ENCODE measurements at places on chromosomes 2 and 18.

GRCh38 chr2:202610380-202610779, 24.4 kb upstream of the FAM117B start:
- DNase-seq: no peak

DNA sequence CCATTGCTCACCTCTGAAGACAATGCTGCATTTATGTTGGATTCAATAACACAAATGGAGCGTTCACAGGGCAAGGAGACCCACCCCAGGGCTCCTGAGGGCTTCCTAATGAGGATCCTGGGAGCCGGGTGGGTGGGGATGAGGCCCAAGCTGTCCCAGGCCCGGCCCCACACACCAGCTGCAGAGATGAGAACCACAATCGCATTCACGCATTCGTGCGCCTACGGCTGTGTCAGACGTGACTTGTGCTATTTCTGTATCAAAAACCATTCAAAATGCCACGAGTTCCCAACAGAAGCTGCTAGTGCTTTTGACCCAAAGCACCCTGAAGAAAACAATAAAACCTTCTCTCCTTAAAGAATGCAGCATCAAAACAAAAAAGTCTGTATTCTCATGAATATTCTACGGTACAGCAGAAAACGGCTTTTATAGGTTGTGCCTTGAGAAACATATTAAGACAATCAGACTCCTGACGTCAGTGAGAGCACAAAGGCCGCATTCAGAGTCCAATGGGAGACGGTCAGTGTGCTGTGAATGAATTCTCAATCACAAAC, 205.4 kb downstream of the HDAC4 start:
- no peak for DNase-seq

- peak; percentile 50 for DNase-seq
These were observed 1.4 kb upstream of the HSBP1L1 start for GRCh38 chr18:79962835-79963657.

GRCh38 chr18:34806527-34806926, 96.4 kb downstream of the DTNA start:
- no peak for DNase-seq

DNA sequence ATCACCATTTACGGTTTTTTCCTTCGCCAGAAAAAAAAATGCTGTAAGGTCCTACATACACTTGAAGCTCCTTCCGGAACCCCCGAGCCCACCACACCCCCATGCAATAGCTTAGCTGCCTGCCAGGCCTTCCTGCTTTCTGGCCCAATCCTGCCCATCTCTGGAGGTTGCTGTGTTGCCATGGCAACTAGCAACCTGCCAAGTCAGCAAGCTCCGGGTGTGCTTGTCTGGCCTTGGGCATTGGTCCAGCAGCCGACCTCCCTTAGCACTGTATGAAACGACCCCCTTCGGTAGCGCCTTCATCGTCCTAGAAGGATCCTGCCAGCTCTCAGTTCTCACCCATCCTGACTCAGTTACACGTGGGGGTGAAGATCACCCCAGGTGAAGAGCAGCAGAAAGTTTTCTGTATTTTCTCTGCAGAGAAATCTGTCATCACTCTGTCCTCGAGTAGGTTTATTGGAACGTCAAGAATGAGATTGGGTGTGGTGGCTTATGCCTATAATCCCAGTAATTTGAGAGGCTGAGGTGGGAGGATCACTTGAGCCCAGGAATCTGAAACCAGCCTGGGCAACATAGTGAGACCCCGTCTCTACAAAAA, 47.4 kb upstream of the MTCL1 start:
- no peak for DNase-seq

- DNase-seq: no peak
These were observed 140.5 kb downstream of the TPO start for GRCh38 chr2:1553671-1554295.

DNA sequence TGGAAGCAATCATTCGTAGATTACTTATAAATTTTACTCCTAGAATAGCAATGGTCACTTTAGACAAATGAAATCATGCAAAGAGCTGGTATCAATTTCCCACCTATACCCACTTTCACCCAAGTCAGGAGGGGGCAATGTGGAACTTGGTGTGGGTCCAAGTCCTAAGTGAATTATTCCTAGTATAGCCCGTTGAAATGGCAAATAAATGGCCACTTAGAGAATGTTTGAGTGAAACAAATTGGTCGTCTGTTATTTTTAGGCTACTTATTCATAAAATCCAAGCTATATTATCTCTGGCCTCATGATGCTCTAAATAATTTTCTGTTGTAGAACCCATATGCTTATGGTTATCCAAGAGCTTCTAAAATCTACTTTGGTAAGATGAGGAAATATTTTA, 98.1 kb downstream of the MYO3B start:
- no peak for DNase-seq

GRCh38 chr2:236210536-236210935, 42.4 kb upstream of the GBX2 start:
- no peak for DNase-seq

DNA sequence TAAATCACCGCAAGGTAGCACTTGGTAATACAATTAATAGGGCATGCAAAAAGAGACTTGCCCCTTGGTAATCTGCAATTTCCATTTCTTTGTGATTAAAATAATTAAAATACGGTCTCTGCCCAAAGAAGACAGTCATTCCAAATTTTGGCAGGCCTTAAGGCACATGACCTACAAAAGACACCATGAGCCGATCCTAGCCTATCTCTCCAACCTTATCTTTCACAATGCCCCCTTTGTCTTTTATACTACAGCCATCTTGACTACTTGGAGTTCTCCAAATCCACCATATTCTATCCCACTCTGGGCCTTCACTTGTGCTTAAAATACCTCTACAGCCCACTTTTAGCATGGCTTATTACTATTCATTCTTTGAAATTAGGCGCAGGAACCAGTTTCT, 23.3 kb downstream of the CFAP210 start:
- no peak for DNase-seq

GRCh38 chr2:165081276-165081675, 122.6 kb downstream of the SCN3A start:
- no peak for DNase-seq

DNA sequence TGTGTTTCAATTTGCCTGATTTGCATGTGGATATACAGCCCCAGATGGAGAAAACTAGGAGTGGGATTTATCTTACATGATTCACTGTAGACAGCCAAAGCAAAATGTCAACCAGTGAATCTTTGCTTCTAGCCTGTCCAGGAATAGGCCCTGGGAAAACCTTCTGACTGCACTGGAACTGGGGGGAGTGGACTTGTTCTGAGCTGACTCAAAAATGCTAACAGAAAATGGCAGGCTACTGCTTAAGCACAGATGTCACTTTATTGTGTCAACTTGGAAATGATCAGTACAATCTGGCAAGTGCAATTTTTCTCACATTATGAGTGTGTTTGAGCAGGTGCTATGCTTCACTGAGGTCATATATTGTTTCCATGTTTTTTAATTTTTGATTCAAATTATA, 593.7 kb downstream of the NRXN1 start:
- no peak for DNase-seq

DNA sequence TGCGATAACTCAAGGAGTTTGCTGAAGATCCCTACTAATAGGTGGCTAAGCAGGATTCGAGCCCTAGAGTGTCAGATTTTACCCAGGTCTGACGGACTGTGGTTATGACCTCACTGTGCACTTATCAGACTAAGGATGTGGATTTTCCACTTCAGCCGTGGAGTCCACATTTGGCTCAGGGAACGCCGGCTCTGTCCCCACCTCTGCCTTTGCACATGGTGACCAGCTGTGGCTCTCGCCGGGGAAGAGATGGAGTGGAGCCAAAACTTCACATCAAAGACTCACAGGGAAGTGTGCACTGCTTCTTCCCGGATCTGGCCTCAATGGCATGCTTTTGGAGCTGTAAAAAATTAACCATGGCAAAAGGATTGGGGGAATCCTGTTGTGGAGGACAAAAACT, 249.3 kb upstream of the APCDD1 start:
- no peak for DNase-seq

GRCh38 chr2:32678825-32679224, 51.0 kb downstream of the TTC27 start:
- no peak for DNase-seq

- DNase-seq: no peak
These were observed 82.1 kb downstream of the ACTR2 start for GRCh38 chr2:65309699-65310098.

- DNase-seq: no peak
These were observed 78.9 kb downstream of the LRRFIP1 start for GRCh38 chr2:237706257-237706656.

GRCh38 chr2:152126664-152127063, 27.8 kb upstream of the CACNB4 start:
- DNase-seq: no peak

DNA sequence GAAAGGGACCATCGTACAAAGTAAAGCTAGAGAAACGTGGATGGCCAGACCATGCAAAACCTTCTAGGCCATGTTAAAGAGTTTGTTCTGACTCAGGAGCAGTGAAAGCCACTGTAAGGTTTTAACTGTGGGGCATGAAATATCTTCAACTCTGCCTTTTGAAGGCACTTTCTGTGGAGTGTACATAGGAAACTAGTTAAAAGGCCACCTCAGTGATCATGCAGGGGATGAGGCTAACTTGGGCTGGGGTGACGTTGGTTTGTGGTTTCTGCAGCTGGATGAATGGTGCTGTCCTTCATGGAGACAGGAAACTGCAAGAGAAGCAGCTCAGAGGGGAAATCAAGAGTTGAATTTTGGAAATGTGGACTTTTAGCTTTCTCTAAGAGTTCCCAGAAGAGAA, 190.7 kb downstream of the CDCA7 start:
- DNase-seq: no peak

DNA sequence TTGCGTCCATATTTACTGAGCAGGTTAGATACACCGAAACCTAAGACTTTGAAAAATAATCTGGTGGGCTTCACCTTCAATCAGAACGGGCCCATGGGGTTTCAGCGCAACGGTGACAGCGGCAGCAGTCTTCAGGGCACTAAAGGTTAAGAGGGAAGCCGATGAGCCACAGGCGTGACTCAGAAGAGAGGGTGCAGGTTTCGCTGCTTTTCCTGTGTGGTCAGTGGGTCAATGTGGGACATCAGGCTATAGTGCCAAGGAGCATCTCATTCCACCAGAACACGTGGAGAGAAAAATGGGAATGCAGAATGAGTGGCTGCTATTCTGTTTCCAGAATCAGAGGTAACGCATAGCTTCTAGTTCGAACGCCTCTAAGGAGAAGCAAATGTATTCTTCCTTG, 8.9 kb downstream of the PTGR3 start:
- no peak for DNase-seq

- DNase-seq: no peak
These were observed 193.4 kb downstream of the TMEM247 start for GRCh38 chr2:46672752-46673151.

DNA sequence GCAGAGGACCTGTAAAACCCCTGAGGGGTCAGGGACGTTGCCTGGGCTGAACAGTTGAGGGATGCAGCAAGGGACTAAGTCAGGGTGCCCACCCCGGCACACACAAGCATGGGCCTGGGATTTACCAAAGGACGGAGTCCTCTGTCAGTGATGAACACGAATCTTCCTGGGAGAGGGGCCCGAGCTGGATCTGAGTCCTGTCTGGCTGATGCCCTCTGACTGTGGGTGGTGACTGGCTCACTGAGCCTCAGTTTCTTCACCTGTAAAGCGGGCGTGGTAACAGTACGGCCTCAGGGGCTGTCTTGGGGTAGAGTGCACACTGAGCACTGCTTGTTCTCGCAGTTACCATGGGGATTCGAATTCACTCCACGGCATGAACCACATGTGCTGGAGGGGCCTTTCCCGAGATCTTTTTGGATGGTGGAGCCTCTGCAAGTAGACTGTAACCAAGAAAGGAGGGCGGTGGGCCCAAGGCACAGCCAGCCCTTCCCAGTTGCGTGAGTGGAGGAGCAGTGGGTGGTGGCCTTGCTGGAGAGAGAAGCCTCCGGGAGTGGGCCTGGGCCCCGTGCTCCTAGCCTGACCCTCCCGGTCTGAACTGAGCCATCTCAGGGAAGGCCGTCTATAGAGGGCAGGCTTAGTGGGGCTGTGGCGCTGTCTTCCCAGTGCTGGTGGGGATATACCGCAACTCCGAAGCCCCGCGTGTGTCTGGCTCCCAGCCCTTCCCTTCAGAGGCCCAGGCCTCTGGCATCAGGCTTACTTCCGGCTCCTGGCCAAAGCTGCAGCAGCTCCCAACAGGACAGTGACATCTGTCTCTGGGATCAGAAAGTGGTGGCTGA, 130.8 kb upstream of the HS6ST1 start:
- no peak for DNase-seq

DNA sequence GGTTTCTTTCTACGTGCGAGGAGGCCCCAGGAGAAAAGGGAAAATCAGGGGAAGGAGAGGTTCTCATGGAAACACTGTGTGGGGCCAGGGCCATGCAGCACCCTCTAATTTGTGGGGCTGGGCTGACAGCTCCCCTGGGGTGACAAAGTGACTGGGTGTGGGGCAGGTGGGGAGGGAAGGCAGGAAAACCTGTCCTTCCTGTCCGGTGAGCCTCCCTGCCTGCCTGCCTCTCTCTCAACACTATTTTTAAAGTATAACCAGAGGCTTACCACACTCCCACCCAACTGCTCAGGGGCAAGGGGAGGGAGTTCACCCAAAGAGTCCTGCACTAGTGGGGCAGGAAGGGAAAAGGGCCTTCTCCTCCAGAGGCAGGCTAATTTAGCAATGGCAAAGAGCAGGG, 10.5 kb upstream of the EPAS1 start:
- DNase-seq: no peak

DNA sequence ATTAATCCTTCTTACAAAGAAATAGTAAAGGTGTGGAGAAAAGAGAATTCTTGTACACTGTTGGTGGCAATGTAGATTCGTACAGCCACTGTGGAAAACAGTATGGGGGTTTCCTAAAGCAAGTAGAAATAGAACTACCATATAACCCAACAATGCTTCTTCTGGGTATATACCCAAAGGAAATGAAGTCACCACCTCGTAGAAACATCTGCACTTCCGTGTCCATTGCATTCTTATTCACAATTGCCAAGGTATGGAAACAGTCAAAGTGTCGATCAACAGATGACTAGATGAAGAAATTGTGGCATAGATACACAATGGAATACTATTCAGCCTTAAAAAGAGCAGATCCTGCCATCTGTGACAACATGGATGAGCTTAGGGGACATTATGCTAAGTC, 93.4 kb upstream of the TGIF1 start:
- DNase-seq: no peak
